Head of caudate nucleus (tissue), 42 donors: ENCODE measurements at places on chromosomes 13 and 19.

DNA sequence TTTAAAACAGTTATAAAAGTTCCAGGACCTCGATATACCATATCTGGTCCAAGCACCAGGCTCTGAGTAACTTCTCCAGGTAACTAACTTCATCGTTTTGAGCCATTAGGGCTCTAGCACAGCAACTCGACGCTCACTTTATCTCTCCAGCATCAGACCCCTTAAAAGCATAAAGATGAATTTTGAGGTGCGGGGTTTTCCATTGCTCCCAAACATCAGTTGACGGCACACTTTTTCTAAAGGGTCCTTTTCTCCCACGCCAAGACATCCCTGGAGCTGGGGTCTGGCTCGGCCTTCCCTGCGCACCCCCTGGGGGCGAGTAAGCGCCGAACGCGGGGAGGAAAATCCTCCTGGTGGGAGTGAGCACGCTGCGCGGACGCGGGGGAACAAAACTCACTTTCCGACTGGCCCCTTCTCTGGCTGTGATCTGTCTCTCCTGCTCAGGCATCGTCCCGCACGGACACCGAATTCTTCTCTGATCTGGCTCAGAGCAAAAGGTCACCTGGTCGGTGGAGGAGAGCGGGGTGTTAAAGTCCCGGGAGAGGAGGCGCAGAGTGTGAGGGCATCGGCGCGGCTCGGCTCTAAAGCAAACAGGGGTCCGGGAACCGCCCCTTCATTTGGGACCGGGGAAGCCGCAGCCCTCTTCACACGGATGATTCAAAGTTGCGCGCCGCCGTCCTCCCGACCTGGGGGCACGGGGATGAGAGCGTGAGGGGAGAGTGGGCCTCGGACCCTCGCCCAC lies at the start of gene ATP7B:
TSS of gene ATP7B (minus strand) at position 561 of the 742 bp plus-strand sequence. CDS start at position 448, 113 bp downstream.
- DNase-seq = peak; percentile 17

DNA sequence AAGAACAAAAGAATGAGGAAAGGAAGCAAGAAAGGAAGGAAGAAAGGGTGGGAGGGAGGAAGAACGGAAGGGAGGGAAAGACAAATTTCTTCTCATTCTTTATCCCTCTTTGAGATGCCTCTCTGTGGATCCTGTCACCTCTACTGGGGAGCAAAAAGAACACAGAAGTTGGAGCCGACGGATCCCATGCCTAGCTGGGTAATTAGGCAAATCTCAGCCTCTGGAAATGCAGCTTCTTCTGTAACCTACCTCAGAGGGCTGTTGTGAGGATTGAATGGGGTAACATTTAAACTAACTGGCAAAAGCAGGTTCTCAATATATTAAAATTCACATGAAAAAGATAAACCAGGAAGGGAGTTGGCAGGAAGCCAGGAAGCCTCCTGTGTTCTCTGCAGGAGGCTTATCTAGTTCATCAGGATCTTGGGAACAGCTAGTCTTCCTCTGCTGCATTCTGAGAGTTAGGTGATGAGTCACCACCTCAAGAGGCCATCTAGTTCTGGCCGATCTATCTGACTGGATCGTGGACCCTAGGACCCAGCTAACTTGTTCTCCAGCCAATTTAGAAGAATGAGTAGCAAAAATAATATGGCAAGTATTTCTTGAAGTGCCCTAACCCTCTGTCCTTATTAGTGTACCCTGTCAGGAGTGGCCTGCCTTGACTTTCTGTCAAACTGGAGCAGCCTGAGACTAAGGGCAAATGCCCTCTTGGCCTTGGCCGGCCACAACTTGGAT lies 15.2 kb upstream of the CPB2 start:
- DNase-seq = no peak

GRCh38 chr13:24896061-24896460 lies 132.1 kb downstream of the RNF17 start:
- DNase-seq = no peak

DNA sequence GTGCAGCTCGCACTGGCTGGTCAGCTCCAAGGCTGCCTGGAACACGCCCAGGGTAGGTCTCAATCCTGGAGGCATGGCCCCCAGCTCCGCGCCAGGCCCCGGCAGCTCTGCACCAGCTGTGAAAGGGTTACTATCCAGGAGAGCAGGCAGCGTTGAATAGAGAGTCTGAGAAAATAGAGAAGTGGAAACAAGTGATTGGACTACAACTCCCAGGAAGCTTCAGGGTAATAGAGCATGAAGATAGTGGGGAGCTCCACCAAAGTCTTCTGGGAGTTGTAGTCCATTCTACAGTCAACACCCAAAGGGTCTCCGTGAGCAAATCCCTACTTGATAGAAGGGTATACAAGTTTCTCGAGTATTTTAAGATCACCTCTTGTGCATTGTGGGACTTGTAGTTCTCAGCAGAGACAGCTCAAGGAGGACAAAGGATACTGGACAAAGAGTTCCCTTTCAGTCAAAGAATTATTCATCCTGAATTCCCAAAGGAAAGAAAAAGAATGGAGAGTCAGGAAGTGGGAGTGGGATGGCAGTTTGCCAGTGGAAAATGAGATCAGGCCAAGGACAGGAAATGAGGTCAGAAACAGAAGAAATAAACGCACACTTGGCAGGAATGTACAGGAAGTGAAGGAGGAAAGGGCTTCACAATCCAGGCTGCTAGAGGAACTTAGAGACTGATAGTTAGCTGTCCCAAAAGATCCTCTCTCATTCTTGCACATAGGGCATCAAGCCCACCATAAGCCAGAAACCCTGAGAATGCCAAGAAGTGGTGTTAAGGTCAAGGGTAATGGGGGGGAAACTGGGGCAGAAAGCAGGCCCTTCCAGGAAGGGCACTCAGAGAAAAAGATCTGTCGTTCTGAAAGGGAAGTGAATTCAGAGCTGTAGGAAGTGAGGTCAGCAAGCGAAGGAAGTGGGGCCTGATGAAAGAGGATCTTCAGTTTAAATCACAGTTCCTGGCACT lies 5.5 kb upstream of the MAMSTR start:
- no peak for DNase-seq

DNA sequence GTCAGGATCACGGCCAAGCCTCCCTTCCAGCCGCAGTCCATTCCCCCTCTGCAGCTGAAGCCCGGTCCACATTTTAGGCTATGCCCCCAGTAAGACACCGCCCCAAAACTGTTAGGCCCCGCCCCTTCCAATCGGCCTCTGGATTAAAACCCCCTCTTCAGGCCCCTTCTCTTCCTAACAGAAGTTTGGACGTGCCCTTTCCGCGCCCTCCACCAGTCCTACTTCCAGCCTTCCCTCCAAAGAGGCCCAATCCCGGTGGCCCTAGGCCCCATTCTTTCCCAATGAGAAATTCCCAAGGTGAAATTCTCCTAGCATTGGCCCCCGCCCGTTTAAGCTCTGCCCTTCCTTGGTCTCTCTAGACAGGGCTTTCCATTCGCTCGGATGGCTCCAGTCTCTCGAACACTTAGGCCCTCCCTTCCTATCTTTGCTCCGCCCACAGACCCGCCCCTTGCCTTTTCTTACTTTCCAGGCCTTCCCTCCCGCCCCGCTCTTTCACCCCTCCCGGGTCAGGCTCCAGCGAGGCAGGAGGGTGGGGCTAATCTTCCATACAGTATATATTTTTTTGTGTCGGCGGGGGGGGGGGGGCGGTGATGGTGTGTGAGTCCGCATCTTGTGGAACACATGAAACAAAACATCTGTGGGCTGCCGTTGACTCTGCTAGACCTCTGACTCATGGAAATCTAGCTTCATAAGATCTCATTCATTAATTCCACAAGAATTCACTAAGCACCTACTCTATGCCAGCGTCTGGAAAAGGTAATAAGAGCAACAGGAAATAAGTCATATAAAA lies 13.6 kb downstream of the LTBP4 start:
- DNase-seq = peak; percentile 62

GRCh38 chr13:108332791-108333190 lies 63.3 kb downstream of the TNFSF13B start:
- DNase-seq = no peak

GRCh38 chr13:79267560-79267959 lies 138.5 kb downstream of the RBM26 start:
- no peak for DNase-seq

DNA sequence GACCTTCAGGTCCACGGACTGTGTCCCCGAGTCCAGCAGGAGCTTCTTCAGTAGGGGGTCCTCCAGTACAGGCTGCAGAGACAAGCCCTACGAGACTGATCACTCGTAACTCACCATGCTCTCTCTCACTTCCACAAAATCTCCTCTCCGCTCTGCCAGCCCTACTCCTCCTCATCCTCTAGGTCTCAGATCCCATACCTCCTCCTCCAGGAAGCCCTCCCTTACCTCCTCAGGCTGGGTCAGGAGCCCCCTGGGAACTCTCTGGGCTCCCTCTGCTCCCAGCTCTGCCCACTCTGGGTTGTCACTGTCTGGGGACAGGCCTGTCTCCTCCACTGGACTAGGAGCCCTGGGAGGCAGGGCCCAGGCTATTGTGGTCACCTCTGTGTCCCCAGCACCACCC lies 23.9 kb upstream of the NAPA start:
- no peak for DNase-seq

GRCh38 chr13:76597868-76598267 lies 288.3 kb downstream of the KCTD12 start:
- no peak for DNase-seq

DNA sequence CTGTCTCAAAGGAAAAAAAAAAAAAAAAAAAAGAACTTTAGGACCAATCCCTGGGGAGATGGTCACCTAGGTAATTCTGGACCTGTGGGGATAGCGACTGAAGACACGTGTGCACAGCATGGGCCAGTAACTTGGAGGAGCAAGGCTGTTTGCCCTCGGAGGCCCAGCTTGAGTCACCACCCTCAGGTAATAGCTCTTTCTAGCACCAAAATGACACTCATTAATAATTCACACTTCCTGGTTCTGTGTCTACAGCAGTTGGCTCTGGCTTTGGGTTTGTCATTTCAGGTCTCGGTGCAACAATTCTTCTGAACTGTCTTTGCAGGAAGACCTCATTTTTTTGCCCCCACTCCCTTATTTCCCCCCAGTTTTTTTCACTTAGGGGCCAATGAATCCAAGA lies 3.9 kb upstream of the ATP11A start:
- no peak for DNase-seq

GRCh38 chr19:35140207-35140961 lies 1.8 kb downstream of the FXYD1 start:
- DNase-seq = no peak

DNA sequence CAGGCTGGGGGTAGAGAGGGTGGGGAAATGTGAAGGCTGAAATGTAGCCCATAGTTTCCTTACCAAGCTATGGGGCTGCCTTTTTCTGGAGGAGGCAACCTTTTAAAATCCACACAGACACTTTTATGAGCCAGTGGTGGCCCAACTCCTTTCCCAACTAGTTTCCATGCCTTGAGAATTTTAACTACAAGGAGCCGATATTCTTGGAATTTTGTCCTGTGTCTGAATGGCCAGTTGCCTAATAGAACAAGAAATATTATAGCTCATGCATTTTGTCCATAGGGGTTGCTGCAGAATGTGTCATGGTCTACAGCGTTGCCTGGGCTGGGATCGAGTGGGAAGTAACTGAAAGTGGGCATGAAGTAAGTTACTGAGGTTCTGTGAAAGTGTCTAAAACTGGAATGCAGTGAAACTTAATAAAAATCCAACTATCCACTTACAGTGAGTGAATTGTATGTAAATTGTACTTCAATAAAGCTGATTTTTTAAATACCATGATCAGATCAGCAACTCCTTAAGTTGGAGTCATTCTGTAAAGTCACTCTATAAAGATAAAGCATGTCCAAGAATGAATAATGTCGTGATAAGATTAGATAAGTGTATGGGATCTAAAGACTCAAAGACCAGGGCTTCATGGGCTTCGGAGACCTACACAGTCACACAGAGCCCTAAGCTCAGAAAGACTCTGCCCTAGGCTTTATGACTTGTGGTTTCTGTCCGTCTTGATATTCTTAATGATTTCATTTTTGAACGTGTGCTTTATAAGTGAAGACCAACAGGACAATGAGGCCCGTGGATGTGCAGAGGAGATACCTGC lies 122.6 kb upstream of the FNDC3A start:
- no peak for DNase-seq

DNA sequence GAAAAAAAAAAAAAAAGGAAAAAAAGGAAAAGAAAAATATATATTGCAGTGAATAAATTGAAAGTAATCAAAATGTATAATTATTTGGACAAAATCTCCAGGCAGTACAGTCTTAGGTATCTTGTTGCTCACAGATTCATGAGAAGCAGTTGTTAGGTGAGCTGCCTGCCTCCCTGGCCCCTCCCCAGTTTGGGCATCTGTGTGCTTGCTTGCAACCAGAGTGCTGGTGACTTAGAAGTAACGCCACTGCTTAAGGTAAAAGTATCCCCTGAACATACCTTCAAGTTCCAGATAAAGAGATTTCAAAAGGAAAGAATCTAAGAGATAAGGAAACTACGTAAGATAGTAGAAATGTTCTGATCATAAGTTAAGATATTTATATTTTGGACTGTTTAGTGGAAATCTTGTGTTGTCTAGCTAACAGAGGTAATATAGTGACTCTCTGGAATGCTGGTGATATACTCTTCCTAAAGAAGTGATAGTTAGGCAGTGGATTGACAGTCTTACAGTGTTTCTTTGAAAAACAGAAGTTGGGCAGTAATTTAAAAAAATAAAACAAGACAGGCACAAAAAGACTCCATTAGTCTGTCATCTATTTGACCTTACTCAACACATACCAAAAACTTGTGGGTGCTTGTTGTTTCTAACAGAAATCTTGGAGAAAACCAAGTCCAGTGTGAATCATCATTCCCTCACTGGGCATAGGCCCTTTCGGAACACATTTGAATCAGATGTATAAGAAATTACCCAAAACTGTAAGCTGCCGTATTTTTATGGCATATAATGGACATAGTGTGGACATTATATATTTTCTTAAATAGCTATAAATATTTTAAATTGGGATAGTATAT lies 38.3 kb upstream of the KCTD4 start:
- no peak for DNase-seq

- no peak for DNase-seq
These were observed 14.6 kb downstream of the MCF2L start for GRCh38 chr13:112983428-112984196.

DNA sequence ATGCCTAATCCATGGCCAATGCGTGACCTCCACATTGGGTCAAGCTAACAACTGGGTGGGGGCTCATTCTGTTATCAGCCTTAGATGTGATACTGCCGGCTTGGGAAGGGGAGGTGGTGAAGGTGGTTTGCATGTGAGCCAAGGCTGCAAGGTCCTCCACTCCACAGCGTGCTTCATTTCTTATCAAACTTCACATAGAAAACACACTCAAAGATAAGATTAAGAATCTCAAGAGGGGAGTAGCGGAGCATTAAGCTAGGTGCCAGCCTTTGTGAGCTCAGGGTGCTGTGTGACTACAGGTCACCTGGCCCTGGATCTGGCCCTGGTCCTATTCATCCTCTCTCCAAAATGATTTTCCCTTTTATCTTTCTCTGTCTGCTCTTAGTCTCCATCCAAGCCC lies 13.3 kb upstream of the ARGLU1 start:
- DNase-seq = no peak

DNA sequence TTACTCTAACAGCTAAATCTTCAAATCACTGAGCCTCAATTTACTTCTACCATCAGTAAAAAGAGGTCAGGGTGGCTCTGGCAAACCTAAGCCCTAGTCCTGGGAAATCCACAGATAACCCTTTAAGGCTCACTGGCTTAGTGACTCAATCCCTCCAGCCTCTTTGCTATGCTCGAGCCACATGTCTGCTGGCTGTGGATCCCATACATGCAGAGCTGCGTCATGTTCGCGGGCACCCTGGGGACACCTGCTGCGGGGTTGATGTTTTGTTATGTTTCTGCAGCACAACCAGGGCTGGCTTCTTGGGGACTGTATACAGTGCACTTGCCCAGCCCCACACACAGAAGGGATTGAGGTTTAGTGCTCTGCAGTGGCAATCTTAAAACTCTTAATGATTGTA lies 41.6 kb upstream of the C13orf42 start:
- DNase-seq = no peak
